Stimulated activated CD8-positive, alpha-beta memory T cell treated with anti-CD3 and anti-CD28 coated beads, Interleukin-4, amount 100 ng/mL, for 1 hour (primary cell): ENCODE measurements at places on chromosomes 2 and 18.

DNA sequence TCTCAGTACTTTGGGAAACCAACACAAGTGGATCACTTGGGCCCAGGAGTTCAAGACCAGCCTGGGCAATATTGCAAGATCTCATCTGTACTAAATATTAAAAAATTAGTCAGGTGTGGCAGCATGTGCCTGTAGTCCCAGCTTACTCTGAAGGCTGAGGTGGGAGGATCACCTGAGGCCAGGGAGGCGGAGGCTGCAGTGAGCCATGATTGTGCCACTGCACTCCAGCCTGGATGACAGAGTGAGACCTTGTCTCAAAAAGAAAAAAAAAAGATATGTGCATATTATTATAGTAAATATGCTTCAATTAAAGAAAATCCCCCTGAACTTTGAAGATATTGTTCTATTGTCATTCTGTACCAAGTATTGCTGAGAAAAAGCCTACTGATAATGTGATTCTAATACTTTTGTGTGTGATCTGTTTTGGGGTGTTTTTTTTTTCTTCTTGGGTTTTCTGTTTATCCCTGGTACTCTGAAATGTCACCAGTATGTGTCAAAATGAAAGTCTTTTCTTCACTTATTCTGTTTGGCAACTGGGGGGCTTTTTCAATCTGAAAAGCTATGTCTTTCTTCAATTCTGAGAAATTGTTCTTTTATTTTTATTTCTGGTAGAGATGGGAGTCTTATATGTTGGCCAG is 13.2 kb downstream of the NEURL3 start:
- DNase-seq: no peak

DNA sequence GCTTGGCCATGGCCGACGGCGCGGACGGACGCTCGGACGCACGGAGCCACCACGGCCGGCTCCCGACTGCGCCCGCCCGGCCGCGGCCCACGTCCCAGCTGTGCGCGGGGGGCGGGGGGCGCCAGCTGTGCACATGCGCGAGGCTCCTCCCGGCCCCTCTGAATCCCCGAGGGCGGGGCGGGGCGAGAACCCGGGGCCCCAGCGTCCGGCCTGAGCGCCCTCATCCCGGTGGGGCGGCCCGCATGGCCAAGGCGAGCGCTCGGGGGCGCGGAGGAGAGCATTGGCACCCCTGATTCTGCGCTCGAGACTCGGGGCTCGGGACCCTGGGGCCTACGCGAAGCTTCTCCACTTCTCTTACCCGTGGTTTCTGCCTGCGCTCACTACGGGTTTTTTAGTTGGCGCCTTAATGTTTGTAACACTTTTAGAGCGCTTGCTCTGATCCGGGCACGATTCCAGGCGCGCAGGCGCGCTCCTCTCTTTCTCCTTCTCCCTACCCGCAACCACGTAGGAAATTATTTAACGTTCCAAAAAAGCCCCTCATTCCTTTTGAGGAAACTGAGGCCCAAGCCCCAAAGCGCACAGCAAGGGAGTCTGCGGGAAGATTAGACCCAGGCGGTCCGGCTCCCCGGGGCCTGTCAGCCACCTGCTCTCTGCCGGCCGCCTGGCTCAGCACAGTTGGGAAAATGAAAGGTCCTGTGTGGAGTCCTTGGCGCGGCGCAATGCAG is at the start of gene PXDN:
PXDN (minus strand) TSS at position 70 of the 725 bp plus-strand sequence; CDS start at position 10, 60 bp downstream.
- no peak for DNase-seq

DNA sequence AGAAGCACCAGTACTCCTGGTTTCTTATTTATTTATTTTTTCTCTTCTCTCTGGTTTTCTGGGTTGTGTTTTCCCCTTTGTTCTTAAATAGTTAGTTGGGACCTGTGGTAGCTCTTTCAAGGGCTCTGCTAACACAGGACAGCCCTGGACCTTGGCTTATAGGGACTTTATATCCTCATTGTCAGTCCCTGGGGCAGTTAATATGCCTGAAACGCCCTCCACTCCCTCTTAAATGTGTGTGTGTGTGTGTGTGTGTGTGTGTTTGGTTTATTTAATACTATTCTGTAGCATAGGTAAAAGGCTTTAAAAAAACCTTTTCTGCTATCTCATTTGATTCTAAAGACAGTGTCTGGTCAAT is 54.6 kb downstream of the GATA6 start:
- DNase-seq: no peak

- DNase-seq: no peak
These were observed 98.6 kb downstream of the KCNS3 start for GRCh38 chr2:17976871-17977746.

DNA sequence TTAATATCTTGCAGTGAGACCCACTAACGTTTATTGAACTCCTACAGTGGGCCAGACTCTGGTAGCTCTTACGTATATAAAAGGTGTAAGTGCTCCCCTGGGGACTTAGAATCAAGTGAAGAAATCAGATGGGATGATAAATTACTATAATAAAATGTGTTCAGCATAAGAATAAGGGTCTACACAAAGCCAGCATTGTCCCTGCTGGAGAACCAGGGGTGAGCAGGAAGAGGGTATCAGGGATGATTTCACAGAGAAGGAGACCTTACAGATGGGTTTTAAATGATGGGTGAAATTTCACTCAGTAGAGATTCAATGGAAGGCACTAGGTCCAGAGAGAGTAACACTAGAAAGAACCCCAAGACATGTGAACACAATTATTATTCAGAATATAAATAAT is 20.7 kb downstream of the NRXN1 start:
- DNase-seq: no peak

GRCh38 chr2:241121008-241121407 is 18.9 kb upstream of the MTERF4 start:
- DNase-seq: no peak

GRCh38 chr2:128734521-128735295 is 416.0 kb upstream of the HS6ST1 start:
- DNase-seq: no peak

GRCh38 chr2:2798337-2798736 is 467.3 kb upstream of the MYT1L start:
- no peak for DNase-seq

- DNase-seq: no peak
These were observed at the start of gene BOK for GRCh38 chr2:241558532-241559322. TSS of gene BOK (plus strand) at chr2:241558745. CDS start at chr2:241559484, 739 bp downstream.

- DNase-seq: no peak
These were observed 222.9 kb downstream of the KLHL29 start for GRCh38 chr2:23607925-23608324.

DNA sequence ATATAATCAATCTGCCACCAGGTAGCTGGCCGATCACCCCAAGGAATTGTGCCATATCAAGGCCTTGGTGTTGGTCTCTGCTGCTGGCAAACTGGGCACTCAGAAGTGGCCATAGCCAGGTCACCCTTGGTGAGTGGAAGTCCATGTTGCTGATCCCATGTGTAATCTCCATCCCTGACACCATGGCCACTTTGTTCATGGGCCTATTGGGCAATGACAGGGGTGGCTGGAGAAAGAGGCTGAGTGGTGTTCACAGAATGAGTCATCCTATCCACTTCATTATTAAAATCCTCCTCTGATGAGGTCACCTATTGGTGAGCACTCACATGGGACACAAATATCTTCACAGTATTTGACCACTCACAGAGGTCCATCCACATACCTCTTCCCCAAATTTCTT is 26.7 kb upstream of the CD226 start:
- no peak for DNase-seq

DNA sequence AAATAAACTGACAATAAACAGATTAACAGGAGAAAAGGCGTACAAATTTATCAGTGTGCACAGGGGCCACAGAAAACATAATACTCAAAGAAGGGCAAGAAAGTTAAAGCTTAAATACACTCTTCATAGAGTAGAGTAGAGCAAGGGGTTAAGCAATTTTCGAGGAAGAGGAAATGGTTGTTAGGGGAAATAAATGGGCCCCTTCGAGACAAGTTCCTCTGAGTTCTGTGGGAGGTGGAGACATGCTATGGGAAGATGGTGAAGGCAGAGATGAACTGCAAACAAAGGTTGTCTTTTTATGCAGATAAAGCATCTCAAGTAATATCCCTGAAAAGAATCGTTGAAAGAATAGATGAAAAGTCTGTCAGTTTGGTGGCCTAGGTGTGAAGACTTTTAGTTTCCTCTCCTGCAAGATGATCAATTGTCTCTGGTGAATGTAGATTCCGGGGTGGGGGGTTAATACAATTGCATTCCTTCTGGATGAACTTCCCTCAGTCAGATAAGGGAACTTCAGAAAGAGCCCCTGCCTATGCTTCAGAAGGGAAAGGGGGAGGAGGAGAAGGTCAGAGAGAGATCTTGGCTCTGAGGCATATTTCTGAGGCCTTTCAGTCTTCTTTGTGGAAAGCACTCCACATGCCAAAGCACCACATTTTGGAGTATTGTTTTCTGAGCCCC is 127.0 kb downstream of the METTL4 start:
- DNase-seq: no peak

GRCh38 chr2:119950966-119951365 is 61.9 kb upstream of the EPB41L5 start:
- DNase-seq: no peak

DNA sequence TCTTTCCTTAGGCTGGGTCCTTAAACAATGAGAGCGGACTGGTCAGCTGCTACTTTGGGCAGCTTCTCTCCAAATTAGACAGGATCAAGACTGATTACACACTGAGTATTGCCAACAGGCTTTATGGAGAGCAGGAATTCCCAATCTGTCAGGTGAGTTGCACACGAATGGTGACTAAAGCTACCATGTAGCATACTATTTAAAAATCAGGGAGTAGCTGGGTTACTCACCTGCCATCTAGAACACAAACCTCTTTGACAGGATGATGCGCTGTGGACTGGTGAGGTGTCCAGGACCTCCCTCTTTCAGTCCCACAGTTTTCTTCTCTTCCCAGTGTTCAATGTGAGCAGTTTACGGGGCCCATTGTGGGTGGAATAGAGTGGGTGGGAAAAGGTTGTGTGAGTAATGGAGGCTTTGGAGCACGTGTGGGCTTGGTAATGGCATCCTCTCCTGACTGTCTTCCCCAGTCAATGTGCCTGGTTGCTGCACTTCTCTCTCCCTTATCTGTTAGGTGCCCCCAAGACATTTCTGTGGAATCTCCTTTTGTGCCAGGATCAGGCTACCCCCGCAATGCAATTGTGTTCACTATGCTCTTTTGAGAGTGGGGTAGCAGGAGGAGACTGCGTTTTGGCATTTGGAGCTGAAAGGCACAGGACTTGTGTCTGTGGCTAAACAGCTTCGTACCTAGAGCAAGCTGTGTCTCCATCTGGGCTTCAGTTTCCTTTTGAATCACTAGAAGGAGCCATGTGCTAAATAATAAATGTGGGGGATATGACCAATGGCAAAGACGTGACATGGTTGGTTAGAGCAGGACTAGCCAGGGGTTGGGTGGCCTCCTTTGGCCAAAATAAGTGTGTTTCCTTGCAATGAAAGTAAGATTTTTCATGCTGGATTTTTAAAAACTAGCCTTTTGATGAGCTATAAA is 17.7 kb downstream of the SERPINB12 start:
- no peak for DNase-seq

DNA sequence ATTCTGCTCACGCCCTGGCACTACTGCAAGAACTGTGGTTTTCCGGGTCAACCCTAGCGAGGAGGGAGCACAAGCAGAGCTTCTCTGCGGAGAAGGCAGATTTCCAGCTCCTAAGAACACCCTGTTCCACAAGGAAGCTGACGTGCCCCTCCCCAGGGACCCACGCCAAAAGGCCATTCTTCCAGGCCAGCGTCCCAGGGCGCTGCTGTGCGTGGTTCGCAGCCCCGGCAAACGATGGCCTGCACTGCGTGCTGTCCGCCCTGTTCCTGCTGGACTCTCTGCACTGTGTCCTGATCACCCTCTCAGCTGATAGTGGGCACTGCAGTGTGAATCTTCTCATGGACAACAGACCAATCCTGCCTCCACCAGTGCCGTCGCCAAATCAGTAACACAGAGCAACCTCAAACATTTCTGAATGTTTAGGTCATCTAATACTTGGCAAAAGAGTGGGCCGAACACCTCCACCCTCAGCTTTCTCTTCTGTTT is 49.1 kb downstream of the ADI1 start:
- no peak for DNase-seq

- DNase-seq: peak; percentile 53
These were observed 158.8 kb upstream of the SLC39A10 start for GRCh38 chr2:195498176-195498575.

DNA sequence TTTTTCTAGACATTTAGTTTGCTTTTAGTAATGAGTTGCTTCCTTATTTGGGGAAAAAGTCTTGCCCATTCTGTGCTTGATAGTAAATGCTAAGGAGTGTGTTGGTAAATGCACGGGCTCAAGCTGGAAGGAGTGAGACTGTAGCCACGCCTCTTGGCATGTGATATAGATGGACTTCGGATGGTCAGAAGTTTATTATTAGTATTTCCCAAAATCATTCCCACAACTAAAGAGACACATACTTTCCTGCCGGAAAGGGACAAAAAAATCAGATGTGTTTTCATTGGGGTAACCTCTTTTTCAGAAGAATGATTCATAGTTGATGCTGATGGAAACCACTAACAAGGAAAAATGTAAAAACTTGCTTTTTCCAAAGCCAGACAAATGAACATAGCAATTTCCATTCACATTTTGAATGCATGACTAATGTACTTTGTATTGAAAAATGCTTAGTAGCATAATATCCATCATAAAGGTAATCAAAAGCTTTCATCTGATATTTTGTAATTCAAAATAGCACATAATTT is 133.2 kb downstream of the ZNF532 start:
- DNase-seq: no peak

DNA sequence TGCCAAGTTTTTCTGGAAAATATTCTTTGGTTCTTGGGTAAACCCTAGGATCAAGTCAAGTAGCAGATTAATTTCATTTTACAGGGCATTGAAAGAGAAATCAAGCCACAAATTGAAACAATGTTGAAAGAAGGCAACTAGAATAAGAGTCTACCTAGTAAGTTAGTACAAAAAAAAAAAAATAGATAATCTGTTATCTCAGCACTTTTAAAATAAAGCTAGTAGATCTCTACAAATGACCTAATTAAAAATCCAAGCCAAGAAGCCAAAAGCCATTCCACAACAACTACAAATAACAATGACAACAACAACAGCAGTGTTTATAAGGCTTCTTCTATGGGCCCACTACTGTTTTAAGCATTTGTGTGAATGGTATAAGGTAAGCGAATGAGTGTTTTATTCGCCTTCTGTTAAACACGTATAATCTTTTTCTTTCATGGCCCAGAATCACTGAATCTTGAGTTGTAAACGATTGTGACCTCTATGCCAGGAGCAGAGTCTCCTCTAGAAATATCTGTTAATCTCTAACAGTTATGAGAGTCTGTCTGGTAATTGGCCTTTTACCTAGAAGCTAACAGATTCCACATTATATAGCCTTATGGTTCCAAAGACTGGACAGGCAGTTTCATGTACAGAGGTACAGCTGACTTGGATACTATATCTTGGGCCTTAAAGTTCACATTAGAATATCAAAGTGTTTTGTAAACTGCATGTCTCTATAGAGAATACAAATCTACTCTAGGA is 28.6 kb upstream of the CUL3 start:
- DNase-seq: no peak

DNA sequence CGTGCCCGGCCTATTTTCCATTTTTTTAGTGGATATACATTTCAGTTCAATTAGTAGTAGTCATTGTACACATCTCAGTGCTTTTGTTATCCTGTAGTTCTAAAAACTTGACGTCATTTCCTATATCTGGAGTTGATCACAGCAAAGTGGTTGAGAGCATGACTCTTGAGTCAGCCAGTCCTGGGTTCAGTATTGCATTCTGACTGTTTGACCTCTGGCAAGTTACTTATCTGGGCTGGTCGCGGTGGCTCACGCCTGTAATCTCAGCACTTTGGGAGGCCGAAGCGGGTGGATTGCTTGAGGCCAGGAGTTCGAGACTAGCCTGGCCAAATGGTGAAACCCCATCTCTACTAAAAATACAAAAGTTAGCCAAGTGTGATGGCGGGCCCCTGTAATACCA is 50.4 kb upstream of the PPM1B start:
- DNase-seq: no peak

GRCh38 chr2:11962707-11963328 is 216.4 kb downstream of the LPIN1 start:
- no peak for DNase-seq
